ENCODE measurements at places on chromosomes 16 and 17.

- DNase-seq, result no peak
These were observed 16.6 kb downstream of the TXNDC11 start for GRCh38 chr16:11726008-11726407.

DNA sequence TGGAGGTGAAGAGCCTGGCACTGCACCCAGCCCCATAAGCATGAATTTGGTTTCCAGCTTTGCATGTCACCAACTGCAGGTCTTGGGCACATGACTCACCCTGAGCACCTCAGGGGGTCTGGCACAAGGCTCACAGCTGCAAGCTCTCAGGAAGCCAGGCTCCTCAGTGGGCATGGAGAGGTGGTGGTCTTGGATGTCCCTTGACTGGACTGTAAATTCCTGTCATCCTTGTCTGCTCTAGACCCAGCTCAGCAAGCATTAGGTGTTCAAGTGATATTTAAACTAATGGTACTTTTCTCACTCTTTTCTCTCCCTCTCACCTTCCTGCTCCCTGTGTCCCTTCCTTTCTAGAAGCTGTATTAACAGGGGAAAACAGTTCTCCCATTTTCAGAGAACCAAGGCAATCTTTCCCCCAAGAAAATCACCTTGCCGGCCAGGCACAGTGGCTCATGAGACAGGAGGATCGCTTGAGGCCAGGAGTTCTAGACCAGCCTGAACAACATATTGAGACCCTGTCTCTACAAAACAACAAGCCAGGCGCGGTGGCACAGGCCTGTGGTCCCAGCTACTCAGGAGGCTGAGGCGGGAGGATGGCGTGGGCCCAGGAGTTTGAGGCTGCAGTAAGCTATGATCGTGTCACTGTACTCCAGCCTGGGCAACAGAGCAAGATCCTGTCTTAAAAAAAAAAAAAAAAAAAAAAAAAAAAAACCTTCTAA is 5.1 kb upstream of the KIFC3 start:
- no peak for DNase-seq

GRCh38 chr16:19118938-19119431 is 5.2 kb downstream of the ITPRIPL2 start:
- DNase-seq, result no peak

GRCh38 chr17:80790021-80790765 is 201.4 kb upstream of the CHMP6 start:
- DNase-seq, result no peak

GRCh38 chr16:11742093-11742535 is 543 bp downstream of the TXNDC11 start:
- DNase-seq, result peak; percentile 22

GRCh38 chr17:6096201-6097004 is 26.2 kb downstream of the WSCD1 start:
- no peak for DNase-seq

DNA sequence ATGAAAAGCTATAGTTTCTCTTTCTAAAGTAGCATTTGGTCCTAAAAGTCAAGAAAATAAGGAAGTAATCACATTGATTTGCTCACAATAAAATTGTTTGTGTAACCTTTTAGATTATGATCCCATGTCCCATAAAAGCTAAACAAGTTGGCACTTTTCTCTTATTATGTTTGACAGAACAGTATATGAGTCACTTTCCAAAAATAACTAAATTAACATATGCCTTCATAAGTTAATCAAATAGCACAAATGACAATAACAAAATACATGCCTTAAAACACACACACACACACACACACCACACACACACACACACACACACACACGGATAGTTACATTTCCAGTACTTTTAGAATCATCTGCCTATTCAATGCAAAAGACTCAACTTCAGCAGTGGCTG is 2.8 kb downstream of the MED13 start:
- no peak for DNase-seq

DNA sequence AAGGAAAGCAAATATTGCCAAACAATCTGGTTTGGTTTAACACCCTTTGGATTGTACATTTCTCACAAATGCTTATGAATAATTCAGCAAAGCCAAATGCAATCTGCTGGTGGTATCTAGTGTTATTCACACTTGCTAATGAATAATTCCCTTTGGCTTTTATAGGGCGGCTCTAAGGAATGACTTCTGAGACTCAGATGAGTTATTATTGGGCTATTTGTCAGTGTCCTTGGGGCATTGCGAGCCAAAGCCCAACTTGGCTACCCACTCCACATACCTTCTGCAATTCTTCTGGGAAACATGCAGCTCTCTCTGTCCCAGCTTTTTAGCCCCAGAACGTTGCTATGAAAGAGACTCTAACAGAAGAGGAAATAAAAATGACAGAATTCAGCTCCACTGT is 41.1 kb downstream of the FTO start:
- DNase-seq, result no peak

DNA sequence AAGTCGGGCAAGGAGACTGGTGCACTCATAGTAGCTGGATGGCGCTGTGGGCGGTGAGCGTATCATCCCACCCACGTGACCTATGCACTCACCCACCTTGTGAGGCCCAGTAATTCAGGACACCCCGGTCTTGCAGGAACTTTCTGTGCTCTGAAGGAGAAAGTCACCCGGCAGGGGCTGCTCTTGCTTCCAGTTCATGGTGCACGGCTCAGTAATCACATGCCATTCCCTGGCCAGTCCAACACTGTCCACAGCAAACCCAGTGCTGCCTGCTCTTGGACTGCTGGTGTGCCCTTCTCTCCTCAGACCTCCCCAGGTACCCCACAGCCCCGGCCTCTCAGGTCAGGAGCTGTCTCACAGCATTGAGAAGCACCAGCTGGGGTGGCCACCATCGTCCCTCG is 16.4 kb upstream of the RHBDF2 start:
- no peak for DNase-seq

Measured in effector CD4-positive, alpha-beta T cell (primary cell).